ENCODE measurements at places on chromosomes 4 and X. TPM values are rescaled to one million over a fixed set of nuclear protein-coding genes. Genes with fewer than 3 reads are reported as not detected.

Gene ZGRF1
- 32.4 TPM for total RNA-seq

Gene SNX25
- total RNA-seq: 27.0 TPM

Gene ELOVL6
- 14.5 TPM for total RNA-seq

Gene MXRA5
- total RNA-seq: not detected

Gene TMPRSS11D
- not detected for total RNA-seq

Gene GPM6B
- not detected for total RNA-seq

Gene PITX2
- total RNA-seq: 0.09 TPM

Gene WDFY3
- 0.75 TPM for total RNA-seq

Gene SRPK3
- not detected for total RNA-seq

Gene DACH2
- not detected for total RNA-seq

Gene GUCY1A1
- total RNA-seq: not detected

Gene SSX4
- total RNA-seq: not detected

Gene KLHL34
- 0.33 TPM for total RNA-seq

Gene F8A2
- total RNA-seq: not detected

Gene CXorf49
- total RNA-seq: not detected

Gene MCF2
- total RNA-seq: 0.43 TPM

Gene ATP11C
- 20.0 TPM for total RNA-seq

Gene POU3F4
- total RNA-seq: not detected

Gene UGT2B7
- not detected for total RNA-seq

Gene DNAAF6
- total RNA-seq: not detected

Gene SSX1
- not detected for total RNA-seq

Gene CT45A10
- total RNA-seq: not detected

Gene GC
- not detected for total RNA-seq

Gene AKAP4
- not detected for total RNA-seq

Gene RAB33A
- total RNA-seq: 20.6 TPM

Gene FREM3
- total RNA-seq: not detected

Gene HERC5
- total RNA-seq: 18.1 TPM

Gene FGFBP1
- total RNA-seq: not detected

Gene PABPC1L2A
- not detected for total RNA-seq

Gene CHRDL1
- total RNA-seq: not detected

Gene PRKG2
- total RNA-seq: 0.12 TPM

Gene SMARCA5
- total RNA-seq: 60.6 TPM

Gene SHROOM2
- not detected for total RNA-seq

Gene MGST2
- 35.1 TPM for total RNA-seq

Gene TRPC3
- 3.1 TPM for total RNA-seq

Gene ODAPH
- total RNA-seq: 0.43 TPM

Gene PCSK1N
- total RNA-seq: 0.33 TPM

Gene SYP
- 5.3 TPM for total RNA-seq

Gene HSFX4
- not detected for total RNA-seq

Gene FRMPD4
- total RNA-seq: not detected

Gene ZDHHC15
- total RNA-seq: 0.28 TPM

Gene SLC49A3
- total RNA-seq: 0.72 TPM

Gene NSDHL
- 22.3 TPM for total RNA-seq

Gene ZIC3
- total RNA-seq: not detected

Gene ASB5
- not detected for total RNA-seq

Gene FAAH2
- total RNA-seq: 4.0 TPM

Gene FRG2
- not detected for total RNA-seq

Gene DIPK2B
- total RNA-seq: not detected

Gene GABRB1
- not detected for total RNA-seq

Gene MMAA
- total RNA-seq: 19.5 TPM

Gene GAGE12H
- not detected for total RNA-seq

All from activated CD4-positive, alpha-beta T cell treated with anti-CD3 and anti-CD28 coated beads, Interleukin-2, amount 10 ng/mL, durations not matched to agents 24 days and 14 days (primary cell).